GM12864 (cell line): ENCODE measurements at places on chromosomes 6 and 20.
A peak's percentile ranks its signal among the peaks of the same experiment; 100 is the strongest.

DNA sequence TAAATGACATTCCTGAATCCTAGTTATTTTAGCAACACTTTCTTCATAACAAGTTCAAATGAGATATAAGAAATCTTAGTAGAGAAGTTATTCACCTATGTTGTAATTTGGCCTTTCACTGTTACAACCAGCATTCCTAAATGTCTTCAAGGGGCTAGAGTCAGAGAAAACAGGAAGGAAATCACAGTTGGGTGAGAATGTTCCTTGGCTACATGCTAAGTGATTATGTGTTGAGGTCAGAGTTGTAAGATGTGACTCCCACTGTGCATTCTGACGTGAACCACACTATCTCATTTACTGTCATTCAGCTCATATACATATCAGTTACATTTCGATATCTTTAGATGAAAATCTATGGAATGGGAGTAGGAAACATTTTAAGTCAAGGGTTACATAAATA is 51.0 kb upstream of the MLIP start:
- no peak for DNase-seq

DNA sequence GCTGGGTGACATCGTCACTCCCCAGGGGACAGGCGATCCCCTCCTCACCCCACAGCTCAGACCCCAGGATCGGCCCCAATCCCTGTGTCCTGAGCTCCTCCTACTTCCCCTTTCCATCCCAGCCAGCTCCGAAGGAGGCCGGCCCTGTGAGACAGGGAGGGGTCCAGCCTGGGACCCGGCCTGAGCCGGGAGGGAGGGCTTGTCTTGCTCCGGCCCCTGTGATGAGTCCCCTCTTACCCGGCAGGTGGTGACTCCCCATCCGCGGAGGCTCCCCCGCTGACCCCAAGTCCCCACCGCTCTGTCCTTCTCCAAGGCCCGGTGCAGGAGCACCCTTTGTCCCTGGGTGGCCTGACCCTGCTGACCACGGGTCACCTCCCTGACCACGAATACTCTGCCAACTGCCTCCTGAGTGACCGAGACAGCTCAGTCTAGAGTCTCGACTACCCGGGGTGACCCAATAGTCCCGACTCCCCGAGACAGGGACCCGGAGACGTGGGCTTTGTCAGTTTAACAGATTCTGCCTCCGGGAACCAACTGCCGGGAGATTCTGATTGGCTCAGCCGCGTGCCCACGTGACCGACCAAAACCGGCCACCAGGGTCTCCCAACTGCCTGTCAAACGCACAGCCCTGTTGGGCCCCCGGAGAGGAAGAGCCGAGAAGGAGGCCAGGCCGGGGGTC is 187.4 kb upstream of the PROKR2 start:
- DNase-seq = no peak

DNA sequence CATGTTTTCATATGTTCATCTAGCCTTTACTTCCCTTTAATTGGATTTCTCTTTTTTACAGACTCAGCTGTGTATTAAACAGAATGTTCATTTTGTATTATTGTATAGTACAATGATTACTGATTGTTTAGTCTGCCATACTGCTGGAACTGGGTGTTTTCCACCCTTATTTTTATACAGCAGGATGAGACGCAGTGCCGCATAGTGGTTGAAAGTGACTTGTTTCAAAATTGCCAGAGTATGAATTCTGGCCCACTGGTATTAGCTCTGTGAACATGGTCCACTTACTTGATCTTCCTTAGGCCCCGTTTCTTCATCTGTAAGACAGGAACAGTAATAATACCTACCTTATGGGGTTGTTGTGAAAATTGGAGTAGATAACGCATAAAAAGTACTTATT is 22.1 kb downstream of the AFDN start:
- DNase-seq = no peak

DNA sequence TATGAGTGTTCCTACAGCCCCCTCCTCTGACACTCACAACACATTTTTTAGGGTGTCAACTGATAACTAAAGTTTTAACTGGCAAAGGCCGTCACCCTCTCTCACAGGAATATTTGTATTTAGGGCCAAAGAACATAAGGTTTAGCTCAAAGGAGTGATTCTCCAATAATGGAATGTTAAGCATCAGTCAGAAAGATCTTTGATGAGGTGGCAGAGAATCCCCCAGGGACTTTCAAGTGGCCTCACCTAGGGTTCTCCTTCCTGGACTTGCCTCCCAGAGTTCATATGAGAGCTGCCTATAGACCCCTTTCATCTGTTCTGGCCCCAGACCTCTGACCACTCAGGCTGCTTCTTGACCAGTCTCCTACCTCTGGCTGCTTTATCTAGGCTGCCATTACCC is 7.4 kb upstream of the SCUBE3 start:
- DNase-seq = no peak

- no peak for DNase-seq
Measured at GRCh38 chr6:42113936-42114636, 28.3 kb downstream of the C6orf132 start.

- no peak for DNase-seq
Measured at GRCh38 chr20:49612127-49612738, 44.3 kb upstream of the PTGIS start.

GRCh38 chr6:14401246-14401645 is 283.7 kb downstream of the CD83 start:
- no peak for DNase-seq

- DNase-seq = no peak
Measured at GRCh38 chr20:1345030-1345755, 16.3 kb upstream of the SDCBP2 start.

- DNase-seq = no peak
Measured at GRCh38 chr20:1912053-1912452, 16.8 kb downstream of the SIRPA start.

- DNase-seq = no peak
Measured at GRCh38 chr20:46023999-46024398, 5.0 kb upstream of the SLC12A5 start.

GRCh38 chr20:25421102-25421501 is 13.6 kb downstream of the GINS1 start:
- DNase-seq = no peak

DNA sequence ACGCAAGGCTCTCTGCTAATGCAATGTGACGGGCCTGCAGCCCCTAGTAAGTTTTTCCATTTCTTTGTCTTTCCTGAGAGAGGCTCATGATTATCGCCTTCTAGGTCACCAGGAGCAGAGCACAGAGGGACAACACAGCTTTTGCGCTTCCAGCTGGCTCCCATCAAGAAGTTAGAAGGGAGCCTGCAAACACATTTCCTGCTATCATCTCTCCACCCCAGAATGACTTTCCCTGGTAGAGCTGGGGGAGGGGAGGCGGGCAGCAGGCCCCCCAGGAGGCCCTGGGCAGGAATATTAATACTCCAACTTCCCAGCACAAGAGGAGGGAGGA is 35.7 kb upstream of the CCDC167 start:
- DNase-seq = no peak

GRCh38 chr6:14075095-14075503 is 42.5 kb upstream of the CD83 start:
- peak; percentile 55 for DNase-seq

DNA sequence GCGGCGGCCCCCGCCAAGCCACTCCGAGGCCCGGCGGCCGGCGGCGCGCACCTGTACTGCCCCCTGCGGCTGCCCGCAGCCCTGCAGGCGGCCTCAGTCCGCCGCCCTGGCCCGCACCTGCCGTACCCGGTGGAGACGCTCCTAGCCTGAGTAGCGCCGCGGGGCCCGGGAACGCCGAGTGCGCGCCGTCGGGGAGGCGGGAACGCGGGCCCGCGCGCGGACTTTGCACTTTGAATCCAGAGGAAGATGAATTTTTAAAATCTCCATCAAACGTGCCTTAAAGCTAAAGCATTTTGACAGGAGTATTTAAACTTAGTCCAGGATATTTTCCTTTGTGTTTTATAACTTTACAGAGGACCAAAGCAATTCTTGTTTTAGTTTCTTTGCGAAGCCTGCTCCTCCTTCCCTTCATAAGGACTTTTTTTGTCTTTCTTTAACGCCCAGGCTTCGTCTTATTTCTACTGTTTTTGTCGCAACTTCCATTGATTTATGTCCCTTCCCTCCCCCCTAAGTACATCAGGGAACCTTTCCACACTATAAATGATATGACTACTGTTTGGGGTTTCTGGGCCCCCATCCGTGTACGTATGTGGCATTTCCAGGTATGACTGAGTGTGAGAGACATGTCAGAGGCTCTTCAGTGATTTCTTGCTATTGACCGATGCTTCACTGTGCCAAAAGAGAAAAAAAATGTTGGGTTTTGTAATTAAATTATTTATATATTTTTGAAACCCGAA is 2.0 kb downstream of the FOXQ1 start:
- DNase-seq = no peak

GRCh38 chr20:10602221-10602871 is 71.5 kb downstream of the JAG1 start:
- no peak for DNase-seq

- DNase-seq = no peak
Measured at GRCh38 chr6:129786548-129786947, 74.6 kb downstream of the TMEM244 start.

DNA sequence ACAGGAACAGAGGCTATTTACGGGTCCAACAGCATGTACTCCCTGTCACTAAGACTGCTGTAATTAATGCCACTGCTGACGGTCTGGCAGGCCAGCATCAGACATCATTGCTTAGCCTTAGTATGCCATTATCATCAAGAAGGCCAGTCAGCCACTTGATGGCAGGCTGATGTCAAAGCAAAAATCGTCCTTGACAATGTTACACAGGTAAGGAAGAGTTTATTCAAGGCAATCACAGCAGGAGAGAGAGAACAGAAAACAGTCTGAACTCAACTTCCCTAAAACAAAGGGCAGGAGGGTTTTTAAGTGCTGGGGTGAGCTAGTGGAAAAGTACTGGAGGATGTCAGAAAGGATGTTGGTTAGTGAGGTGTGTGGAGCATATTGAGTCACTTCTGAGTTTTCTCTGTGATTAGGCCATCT is 25.1 kb downstream of the FKBP1C start:
- no peak for DNase-seq

GRCh38 chr6:157861184-157861583 is 38.1 kb downstream of the SNX9 start:
- no peak for DNase-seq

DNA sequence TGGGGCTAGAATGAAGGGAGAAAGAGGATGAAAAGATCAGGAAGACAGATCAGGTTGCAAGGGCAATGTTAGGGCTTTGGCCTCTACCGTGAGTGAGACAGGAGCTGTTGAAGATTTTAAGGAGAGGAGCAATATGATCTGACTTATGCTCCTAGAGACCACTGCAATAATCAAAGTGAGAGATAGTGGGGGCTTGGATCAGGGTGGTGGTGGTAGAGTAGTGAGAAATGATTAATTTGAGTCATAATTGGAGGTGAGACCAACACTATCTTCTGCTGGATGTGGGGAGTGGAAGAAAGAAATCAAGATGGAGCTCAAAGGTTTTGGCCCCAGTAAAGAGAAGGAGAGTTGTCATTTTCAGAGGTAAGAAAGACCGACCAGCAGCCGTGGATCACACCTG is 140.7 kb upstream of the TMEM170B start:
- DNase-seq = no peak

DNA sequence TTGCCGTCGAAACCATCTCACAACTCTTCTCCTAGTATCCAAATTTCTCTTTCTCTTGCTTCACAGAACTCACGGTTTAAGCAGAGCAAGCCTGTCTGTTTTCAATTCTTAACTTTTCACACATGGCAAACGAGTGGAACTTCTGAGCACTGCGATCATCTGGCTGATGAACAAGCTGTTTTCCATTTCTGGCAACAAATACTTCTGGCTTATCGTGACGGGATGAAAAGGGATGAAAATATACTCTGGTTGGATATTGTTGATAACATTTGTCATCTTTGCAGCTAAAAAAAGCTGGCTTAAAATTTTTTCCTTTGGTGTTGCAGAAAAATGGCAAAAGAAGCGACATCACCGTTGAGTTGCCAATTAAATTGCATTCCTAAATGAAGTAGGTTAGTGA is 515.2 kb upstream of the JARID2 start:
- no peak for DNase-seq

- DNase-seq = no peak
Measured at GRCh38 chr6:110520209-110520965, 44.0 kb upstream of the SLC22A16 start.

DNA sequence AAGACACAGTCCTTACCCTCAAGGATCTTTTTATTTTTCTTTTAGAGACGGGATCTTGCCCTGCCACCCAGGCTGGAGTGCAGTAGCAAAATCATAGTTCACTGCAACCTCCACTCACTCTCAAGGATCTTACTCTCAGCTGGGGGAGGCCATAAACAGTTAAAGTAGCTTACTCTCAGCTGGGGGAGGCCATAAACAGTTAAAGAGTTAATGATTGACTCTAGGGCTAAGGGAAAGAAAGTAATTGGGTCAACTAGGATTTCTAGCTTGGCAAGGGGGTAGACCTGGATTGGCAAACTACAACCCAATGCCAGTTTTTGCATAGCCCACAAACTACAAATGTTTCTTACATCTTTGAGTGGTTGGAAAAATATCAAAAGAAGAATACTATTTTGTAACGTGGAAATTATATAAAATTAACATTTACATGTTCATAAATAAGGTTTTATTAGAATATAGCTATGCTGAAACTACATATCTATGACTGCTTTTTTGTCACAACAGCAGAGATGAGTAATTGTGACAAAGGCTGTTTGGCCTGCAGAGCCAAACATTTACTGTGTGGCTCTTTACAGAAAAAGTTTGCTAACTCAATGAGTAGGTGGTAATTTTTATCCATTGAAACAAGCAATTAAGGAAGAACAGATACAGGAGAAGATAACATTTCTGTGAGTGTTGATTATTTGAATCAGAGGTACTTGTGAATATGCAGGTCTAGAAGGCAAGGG is 46.4 kb downstream of the PTPRA start:
- DNase-seq = no peak

DNA sequence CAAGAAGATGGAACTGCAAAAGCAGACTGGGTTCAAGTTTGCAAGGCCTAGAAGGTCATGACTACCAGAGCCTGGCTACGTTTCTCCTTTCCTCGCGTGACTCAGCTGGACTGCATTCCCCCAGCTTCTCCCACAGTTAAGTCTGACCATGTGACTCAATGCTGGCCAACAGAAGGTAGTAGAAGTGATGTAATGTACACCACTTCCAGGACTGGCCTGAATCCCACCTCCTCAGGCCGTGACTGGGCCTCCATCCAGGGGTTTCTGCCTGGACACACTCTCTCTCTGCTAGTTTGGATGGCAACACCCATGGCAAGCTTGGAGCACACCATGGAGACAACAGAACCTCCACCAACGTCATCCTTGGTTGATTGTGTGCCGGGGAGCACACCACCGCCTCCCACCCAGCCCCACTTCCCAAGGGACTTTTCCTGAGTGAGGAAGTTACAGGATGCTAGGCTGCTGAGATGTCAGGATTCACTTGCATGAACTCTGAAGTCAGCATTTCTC is 112.0 kb upstream of the CDYL start:
- no peak for DNase-seq

GRCh38 chr6:160781298-160781697 is 79.3 kb downstream of the PLG start:
- no peak for DNase-seq

GRCh38 chr6:135256866-135257265 is 75.8 kb downstream of the MYB start:
- DNase-seq = no peak

DNA sequence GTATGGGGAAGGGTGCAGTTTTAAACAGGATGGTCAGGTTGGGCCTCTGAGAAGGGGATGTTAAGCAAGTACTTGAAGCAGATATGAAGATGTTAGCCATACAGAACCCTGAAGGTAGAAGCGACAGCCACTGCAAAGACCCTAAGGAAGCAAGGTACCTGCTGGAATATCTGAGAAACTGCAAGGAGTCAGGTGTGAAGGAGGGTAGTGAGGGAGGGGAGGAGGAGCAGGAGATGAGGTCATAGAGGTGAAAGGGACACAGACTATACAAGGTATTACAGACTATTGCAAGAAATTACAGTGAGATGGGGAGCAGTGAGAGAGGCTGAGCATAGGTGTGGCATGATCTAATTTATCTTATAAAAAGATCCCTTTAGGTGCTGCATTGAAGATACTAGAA is 22.2 kb upstream of the DEFB112 start:
- DNase-seq = no peak
